Activated naive CD4-positive, alpha-beta T cell treated with anti-CD3 and anti-CD28 coated beads, Interleukin-2, amount 50 U/mL, for 16 hours (primary cell): ENCODE measurements at places on chromosomes 4 and X.
A peak's percentile ranks its signal among the peaks of the same experiment; 100 is the strongest.

DNA sequence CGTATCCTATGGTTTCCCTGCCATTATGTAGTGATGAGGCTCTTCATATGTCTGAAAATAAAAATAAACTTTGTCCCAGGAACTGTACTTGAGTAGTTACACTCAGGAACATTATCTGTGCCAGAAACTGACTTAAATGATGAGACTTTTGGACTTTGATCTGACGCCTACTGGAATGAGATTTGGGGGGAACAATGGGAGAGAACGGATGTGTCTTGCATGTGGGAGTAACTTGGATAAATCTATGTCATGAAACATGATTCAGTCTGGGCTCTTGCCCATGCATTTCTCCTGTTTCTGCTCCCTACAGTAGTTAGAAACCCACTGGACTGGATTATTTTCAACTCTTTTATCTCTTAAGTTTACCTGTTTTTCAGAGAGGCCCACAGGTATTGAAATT is 2351.4 kb downstream of the PCDH7 start:
- no peak for DNase-seq

DNA sequence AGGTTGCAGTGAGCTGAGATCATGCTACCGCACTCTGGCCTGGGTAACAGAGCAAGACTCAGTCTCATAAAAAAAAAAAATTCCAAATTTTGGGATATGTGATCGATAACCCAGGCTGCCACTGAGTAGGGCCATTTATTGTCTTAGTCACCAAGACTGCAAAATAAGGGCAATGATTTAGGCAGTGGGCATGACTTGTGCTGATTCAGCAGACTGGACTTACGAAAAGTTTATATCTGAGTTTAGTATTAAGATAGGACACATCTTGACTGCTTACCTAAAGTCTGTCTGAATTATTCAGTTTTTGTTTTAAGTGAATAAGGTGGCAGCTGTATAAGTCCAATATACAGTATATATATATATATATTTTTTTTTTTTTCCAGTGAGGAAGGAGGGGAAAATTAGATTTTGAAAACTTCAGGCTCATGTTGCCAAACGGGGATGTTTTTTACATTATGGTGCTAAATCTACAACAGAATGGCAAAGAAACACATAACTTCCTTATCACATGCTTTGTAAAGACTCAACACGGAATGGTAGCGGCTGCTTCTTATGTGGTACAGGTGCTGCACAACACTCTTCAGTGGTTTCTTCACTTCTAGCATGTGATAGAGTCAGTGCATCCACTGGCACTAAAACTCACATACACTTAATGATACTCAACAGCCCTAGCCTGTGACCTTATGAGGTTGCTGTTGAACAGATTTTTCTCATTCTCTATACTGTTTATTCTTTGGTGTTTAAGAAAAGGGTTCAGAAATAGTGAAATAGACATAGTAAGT is 6.5 kb downstream of the TEX13D start:
- DNase-seq: no peak

- no peak for DNase-seq
These were observed 24.6 kb downstream of the SEPTIN11 start for GRCh38 chr4:76974150-76974549.

- no peak for DNase-seq
These were observed 11.3 kb downstream of the PSAPL1 start for GRCh38 chr4:7423391-7423790.

DNA sequence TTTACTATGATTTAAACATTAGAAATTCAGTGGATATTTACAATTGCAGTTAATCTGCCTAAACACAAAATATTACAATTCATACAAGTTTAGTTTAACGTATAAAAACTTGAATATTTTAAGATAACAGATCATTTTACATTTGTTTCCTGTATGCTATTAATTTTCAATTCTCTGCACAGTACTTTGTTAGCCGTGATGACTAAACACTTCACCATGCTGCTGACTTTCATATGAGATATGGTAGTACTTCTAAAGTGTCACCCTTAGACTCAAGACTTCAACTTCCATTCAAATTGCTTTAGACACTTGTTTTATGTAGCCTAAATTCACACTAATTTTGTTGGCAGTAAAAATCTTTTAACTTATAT is 1646.4 kb upstream of the ADGRL3 start:
- DNase-seq: no peak

- DNase-seq: no peak
These were observed 392.0 kb downstream of the MAPK10 start for GRCh38 chr4:85967872-85968271.

- DNase-seq: no peak
These were observed 14.1 kb downstream of the CD40LG start for GRCh38 chrX:136662104-136662503.

- DNase-seq: no peak
These were observed 13.2 kb downstream of the CA5B start for GRCh38 chrX:15751155-15751819.

- DNase-seq: no peak
These were observed 251.7 kb upstream of the TENM3 start for GRCh38 chr4:181991369-181992108.

DNA sequence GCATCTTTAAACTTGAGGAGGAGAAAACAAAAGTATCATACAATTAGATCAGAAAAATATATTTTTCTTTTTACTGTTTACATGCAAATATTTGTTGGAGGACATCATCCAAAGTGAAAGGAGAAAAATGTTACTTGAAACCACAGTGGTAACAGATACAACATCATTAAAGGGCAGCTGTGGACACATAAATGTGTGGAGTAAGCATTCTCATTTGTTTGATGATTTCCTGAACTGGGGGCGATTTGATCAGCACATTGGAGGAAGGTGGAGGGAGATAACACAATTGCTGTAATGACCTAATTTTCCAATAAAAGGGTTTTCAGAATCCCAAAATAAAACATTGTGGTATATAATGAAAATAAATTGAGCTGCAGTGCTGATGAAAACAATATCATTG is 314.5 kb upstream of the HS3ST1 start:
- DNase-seq: no peak

- DNase-seq: no peak
These were observed 169.0 kb downstream of the CORIN start for GRCh38 chr4:47668810-47669408.

GRCh38 chr4:153573221-153573620 is 107.1 kb downstream of the TMEM131L start:
- no peak for DNase-seq

DNA sequence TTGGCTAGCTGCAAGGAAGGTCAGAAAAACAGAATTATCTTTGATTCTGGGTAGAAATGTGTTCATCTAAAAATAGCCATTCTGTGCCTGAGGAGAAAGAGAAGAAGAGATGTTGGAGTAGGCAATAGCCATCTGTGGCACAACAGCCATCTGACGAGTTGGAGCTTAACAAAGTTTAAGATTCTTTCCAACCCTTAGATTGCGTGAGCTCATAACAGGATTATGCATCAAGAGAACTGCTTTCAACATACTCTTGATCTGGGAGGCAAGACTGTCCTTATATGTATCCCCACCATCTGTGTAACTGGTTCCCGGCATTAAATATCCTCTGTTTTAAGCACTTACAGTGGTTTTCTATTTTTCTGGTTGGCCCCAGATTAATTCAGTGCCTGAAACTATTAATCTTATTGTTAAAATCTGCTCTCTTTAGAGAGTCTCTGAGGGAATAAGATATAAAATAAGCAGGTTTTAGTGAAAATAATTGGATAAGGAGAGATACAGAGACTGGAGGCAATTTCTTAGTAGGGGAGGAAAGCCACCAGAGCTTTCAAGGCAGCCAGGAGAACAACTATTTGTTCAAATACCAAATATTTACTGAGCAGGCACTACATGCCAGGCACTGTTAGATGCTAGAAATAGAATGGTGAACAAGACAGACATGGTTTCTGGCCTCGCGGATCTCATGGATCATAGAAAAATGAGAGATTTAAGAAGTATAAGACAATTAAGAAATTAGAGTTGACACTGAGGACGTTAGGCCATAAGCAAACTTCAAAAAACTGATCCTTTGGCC is 398.0 kb downstream of the SMARCA1 start:
- DNase-seq: no peak

GRCh38 chr4:71163317-71163716 is 169.9 kb downstream of the DCK start:
- DNase-seq: no peak

DNA sequence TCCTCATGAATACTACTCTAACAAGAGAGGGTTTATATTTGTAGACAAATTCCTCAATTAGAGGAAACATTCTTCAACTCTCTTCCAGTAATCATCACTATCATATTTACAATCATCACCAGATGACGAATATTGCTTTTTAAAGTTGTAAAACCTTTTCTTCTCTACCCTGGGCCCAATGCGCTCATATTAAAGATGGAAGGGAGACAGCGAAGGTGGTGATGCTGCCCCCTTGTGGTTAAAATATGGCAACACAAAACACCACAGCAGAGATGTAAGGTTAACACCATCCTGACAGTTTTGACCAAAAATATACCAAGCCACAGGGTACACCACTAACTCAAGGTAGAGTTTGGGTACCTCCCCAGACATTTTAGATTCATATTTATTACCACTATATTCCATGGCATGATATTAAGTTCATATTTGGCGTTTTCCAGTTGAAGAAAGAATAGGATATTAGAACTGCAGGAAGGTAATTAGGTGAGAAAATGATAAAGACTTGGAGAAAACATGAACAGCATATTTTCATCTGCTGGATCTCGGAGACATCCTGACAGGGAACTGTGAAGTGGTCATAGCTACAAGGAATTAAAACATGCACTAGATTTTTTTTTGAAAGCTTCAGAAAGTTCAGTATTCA is 72.8 kb downstream of the SLC9A7 start:
- DNase-seq: peak; percentile 17

DNA sequence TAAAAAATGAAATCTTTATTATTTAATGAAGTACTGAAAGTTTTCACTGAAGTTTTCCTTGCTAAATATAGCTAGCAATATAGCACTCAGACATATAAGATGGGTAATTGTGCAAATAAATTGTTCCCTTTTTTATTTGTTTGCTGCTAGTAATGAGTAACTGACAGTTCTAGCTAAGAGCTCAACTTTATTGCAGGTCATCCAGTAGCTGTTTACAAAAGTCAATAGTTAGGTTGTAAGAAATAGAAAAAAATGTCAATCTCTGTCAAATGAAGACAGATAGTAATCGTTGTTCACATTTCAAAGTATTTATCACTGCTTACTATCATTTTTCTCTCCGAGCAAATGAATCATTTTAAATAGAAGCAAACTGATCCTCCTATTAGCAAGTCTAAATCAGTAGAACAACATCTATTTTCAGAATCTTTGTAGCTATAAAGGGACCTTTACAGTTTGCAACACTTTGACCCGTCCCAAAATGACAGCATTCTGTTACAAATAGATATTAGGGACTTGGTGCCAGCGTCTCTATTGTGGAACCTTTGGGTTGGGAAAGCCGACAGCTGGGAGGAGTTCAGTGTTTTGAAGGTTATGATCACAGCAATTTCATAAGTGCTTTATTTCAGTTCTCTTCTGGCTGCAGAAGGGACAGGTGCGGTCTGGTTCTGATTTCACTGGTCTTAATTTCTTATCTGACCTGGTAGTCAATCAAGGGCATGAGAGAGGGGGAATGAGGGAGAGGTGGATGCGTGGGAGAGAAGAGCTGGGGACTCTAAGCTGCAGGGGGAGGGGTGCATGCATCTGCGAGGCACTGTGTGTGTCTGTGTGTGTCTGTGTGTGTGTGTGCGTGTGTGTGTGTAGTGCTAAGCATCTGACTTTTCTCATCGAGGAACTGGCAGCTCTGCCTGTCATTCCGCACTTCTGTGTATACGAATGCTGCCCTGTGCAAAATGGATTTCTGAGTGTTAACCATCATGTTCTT is 227.9 kb upstream of the PITX2 start:
- DNase-seq: no peak

- no peak for DNase-seq
These were observed 137.7 kb upstream of the TENT5D start for GRCh38 chrX:80282535-80282934.

GRCh38 chr4:7808181-7808580 is 131.5 kb downstream of the AFAP1 start:
- no peak for DNase-seq

- DNase-seq: no peak
These were observed 47.6 kb downstream of the MTHFD2L start for GRCh38 chr4:74205559-74205958.

GRCh38 chr4:148341980-148342800 is 100.0 kb downstream of the NR3C2 start:
- no peak for DNase-seq

GRCh38 chr4:41212616-41213203 is 1.6 kb downstream of the APBB2 start:
- no peak for DNase-seq

- peak; percentile 27 for DNase-seq
These were observed 23.2 kb downstream of the PRPS2 start for GRCh38 chrX:12814420-12814819.

DNA sequence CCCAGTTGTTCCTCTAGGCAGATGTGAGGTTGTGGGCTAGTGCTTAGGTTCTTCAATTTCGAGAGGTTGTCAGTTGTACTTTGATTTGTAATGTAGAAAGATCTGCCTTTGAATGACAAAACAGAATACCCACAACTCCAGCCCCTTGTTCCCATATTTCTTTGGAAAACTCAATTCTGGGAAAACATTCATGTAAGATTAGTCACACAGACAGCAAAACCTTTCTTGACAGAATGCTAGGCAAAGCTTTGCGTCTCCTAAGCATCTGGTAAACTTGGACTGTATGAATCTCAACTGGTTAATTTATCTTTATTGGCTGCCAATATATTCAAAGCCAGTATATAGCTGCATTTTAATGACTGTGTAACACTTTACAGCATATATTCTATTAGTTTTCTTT is 34.9 kb downstream of the NOCT start:
- no peak for DNase-seq

DNA sequence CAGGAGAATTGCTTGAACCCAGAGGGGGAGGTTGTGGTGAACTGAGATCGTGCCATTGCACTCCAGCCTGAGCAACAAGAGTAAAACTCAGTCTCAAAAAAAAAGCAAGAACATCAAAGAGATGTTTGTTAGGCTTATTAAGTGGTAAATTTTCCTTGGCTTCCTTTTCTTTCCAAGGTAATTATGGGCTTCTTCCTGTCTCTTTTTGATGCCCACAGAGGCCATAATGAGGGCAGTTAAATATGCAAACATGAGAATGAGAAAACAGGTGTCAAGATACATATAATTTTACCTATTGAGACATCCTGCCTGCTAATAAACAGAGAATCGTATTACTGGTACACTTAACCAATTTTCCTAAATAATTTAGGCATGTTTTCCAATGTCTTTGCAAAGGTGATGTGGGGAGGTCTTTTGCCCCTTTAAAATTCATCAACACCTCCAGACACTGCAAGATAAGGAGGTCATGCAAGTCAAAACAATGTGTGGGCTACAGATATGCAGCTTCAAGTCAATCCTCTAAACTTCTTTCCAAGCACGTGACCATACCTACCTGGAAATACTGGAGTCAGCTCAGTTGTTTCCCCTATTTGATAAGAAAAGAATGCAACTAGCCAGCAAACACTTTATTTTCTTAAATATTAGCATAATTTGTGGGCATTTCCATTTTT is 2.7 kb downstream of the SLC39A8 start:
- DNase-seq: no peak

GRCh38 chr4:135538698-135539097 is 1337.1 kb upstream of the PABPC4L start:
- no peak for DNase-seq

GRCh38 chr4:34566091-34566490 is 1678.2 kb downstream of the ARAP2 start:
- no peak for DNase-seq

GRCh38 chrX:53318766-53319353 is 37.5 kb upstream of the IQSEC2 start:
- DNase-seq: no peak

GRCh38 chrX:46917622-46918021 is 5.4 kb downstream of the JADE3 start:
- DNase-seq: no peak
